Mucosa of gallbladder (tissue), 1 donor: ENCODE measurements at places on chromosomes 2 and 18. TPM values are rescaled to one million over a fixed set of nuclear protein-coding genes. Genes with fewer than 3 reads are reported as not detected.

DNA sequence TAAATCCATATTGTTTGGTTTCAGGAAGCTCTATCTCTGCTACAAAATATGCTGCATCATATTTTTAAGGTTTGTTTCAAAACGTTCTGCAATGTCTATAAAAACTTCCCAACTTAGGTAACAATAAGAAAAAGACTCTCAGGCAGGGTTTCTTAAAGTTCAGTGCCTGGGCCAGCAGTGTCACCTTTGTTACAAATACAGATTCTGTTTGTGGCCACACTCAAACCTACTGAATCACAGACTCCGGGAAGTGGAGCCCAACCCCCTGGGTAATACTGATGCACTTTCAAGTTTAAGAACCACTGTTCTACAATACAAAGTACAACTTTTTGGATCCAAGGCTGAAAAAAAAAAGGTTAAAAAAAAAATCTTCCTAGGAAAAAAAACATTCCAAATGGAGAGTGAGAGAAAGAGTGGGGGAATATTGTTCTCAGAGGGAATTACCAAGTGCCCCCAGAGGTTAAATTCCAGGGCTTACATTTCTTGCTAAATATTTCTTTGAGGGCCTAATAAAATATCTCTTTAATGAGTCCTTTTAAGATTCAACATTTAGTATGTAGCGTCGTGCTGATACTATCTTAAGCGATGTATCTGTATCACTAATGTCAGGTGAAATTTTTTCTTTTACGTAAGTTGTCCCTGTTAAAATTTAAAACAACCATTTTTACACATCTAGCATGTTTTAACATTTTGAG lies 476.7 kb downstream of the TXNL1 start:
- DNase-seq, result no peak

DNA sequence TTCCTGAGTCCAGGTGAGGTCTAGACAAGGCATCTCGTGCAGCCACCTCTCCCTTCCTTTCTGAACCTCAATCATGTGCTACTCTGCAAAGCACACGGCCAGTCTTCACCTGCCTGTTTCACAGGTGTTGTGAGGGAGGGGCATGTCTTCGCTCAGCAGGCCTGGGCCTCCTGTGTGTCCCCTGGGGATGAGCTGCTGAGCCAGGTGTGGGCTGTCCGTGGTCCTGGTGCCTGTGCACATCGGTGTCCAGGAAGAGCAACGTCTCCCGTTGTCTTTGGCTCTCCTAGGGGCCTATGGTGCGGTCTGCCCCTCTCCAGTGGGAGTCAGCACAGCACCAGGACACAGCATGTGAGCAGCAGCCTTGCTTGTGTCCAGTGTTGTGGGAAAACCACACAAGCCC lies 16.7 kb downstream of the ARHGEF4 start:
- no peak for DNase-seq

DNA sequence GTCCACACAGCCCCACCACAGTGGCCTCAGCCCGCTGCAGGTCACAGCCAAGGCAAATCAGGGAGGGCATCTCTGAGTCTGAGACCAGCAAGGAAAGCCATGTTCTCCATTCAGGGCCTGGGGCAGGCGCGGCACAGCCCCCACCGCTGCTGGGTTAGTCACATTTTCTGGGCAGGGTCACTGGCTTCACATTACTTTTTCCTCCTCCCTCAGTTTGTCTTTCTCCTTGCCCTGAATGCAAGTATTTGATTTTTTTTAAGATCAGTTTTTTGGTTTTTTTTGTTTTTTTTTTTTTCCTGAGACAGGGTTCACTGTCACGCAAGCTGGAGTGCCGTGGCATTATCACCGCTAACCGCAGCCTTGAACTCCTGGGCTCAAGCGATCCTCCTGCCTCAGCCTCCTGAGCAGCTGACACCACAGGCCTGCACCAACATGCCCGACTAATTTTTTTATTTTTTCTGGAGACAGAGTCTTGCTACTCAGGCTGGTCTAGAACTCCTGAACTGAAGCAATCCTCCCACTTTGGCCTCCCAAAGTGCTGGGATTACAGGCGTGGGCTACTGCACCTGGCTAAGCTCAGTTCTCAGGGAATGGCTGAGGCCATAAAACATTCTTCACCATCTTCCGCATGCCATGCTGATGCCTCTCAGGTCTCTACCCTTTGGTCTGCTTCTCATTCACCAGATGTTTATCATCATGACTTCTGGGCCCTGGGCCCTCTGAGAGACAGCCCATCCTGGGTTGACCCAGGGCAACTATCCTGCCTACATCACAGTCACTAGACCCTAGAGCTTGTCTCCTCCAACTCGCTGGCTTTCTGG lies 628 bp upstream of the CAPG start:
- no peak for DNase-seq

- DNase-seq, result no peak
These were observed 10.1 kb downstream of the DPP4 start for GRCh38 chr2:162063899-162064298.

- DNase-seq, result no peak
These were observed 43.2 kb upstream of the ACAA2 start for GRCh38 chr18:49856496-49856895.

DNA sequence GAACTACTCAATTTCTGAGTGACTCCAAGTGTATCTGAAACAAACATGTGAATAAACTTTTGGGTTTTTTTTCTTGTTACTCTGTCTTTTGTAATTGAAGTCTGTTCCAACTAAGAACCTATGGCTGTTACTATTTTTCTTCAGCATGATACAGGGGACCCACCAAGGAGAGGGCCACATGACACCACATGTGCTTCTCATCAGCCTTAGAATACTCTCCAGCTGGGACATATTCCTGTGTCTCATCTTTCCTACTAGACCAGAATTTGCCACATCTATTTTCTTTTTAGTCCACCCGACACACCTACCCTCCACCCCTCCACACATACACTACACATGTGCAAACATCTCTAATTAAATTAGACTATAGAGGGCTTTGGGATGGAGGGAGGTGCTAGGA lies 191.7 kb upstream of the NDUFV2 start:
- no peak for DNase-seq

- DNase-seq, result no peak
These were observed 106.6 kb downstream of the FHOD3 start for GRCh38 chr18:36403896-36404820.

DNA sequence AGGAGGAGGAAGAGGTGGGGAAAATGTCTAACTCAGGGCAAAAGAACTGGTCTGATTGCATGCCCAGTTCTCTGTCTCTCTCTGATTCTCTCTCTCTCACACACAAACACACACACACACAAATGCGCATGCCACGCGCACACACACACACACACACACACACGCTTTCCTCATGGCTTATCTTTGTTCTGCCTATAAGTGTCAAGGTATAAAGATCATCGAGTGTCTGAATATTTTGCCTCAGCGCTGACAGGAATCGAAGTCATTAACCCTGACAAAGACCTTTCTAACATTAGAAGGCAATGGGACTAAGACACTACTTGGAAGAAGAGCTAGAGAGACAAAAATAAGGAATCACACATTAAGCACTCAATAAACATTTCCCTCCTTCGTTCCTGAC lies 497.1 kb upstream of the KLHL29 start:
- DNase-seq, result peak; percentile 41

DNA sequence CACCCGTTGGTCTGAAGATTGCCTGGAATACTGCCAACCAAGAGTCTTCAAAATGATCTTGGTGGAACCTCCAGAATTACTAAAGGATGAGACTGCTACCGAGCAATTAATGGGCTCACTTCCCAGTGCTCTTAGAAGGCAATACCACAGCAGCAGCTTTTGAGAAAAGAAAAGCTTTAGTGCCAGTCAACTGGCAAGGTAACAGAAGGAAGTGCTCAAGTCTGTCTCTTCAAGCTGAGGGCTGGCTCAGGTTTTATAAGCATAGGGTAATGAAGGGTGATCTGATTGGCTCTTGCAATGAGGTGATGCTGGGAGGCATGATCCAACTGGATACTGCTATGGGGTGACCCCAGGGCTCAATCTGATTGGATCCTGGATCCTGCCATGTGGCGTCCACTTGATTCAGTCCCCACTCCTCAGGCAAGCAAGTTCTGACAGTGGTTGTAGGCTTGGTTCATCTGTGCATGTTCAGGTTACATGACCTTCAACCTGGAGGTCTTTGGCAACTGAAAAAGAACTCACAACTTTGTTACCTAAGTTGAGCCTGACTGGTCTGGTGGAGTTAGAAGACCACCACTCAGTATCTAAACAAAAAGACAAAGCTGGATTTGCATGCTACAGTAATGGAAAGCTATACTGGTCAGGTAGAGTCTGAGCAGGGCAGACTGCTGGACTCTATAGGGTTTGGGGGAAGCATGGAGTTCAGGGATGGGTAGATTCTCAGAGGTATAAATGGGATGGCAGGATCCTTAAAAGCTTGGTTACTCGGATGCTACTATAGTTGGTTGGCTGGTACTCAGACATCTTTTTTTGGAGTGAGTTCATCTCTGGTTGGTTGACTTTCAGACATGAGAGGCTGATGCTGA lies 14.0 kb upstream of the RIF1 start:
- no peak for DNase-seq

DNA sequence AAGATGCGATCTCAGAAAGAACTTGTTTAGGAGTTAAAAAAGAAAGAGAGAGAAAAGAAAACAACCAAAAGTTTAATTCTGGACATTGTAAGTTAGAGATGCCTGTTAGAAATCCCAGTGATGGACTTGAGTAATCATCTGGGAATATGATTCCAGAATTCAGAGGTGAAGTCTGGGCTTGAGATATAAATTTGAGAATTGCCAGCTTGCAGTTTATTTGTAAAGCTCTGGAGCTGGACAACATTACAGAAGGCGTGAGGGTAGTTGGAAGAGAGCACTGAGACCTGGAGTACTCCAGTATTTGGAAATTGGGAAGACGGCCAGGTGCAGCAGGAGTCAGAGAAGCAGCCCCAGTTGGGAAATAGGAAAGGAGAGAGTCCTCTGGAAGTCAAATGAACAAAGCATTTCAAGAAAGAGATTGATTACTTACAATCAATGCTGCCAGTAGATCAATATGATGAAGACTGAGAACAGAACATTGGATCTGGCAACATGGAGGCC lies 128.8 kb upstream of the ARHGAP28 start:
- no peak for DNase-seq

GRCh38 chr2:230924470-230925341 lies at the start of gene GPR55:
Gene GPR55, minus strand, starts transcription at chr2:230925242. Its CDS starts 14,280 bp downstream, at chr2:230910962.
- DNase-seq, result no peak

DNA sequence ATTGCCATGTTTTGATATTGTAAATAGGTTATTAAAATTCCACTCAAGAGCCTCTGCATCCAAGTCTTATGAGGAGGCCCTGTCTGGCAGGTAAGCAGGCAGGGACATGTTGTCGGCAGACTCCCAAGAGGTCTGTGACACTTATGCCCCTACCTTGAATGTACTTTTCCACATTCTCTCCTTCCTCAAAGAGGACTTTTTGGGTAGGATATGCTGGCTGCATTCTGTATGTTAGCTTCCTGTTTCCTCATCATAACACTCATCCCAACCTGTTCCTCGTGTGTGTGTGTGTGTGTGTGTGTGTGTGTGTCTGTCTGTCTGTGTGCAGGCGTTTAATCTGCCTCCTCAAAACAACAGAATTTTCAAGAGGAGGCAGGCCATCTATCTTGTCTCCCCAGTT lies 75.3 kb downstream of the USP40 start:
- no peak for DNase-seq

GRCh38 chr18:39186008-39186407 lies 1620.4 kb upstream of the CELF4 start:
- no peak for DNase-seq

DNA sequence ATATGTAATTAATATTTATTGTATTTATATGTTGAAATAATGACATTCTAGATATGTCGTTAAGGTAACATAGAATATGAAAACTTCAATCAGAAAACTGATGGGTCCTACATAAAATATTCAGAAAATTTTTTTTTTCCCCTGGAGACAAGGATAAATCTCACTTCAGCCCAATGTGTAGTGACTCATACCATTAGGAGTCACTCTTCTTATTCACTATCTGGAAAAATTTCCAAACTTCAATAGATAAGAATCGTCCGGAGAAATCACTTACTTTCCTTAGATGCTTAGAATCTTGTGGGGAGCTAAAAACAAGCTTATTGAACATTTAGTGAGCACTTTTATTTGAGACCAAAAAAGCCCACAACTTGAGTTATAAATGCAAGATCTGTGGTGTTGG lies 4.6 kb downstream of the SERPINB13 start:
- DNase-seq, result no peak

DNA sequence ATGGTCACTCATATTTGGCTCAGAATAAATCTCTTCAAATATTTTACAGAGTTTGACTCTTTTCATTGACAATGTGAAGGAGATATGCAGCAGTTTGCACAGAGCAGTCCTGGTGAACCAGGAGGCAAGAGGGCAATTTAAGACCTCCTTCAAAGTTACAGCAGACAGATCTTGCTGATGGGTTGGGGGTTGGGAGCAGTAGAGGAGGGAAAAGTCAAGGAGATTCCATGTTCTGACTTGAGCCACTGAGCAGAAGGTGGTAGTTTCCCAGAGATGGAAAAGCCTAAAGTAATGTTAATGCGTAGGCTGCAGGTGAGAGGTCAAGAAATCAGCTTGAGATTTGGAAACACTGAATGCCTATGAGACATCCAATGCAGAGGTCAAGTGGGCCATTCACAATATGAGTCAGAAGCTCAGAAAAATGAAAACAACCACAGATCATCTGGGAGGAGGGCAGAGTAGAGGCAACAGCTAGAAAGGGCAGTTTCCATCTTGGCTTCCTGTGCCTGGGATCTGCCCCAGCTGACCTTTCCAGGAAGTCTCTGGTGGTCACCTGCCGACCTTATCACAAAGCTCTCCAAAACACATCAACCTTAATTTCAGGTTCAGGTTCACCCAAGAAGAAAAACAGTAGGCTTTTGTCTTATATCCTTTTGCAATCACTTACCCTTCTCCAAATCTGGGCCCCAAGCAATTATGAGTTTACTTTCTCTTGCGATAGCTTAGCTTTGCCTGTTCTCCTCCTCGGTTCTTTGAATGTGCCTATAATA lies 197.5 kb upstream of the ARL4C start:
- no peak for DNase-seq

DNA sequence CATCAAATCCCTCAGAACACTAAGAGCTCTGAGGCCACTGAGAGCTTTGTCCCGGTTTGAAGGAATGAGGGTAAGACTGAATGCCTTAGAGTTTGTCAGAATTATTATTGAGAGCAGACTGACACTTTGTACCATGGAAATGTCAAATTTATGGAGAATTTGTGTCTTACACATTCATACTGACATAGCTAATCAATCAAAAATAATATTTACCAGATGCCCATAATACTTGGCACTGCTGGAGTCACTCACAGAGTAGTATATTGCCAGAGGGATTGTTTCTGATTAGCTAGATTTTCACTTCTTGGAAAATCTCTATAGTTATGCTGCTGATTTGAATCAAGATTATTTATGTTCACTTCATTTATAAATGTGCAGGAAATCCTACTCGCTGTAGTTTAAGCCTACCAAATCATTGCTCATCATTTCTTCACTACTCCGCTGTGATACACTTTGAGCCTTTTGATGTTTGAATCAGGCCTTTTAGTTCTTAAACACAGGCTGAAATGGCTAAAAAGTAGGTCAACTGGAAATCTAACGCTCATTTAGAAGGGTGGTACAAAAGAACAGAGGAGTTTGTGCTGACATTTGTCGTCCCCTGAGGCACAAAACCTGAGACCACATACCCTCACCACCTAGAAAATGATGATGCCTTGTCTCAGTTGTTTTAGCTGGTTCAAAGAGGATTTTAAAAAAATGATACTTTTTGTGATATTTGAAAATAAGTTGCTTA lies 96.1 kb upstream of the CSRNP3 start:
- no peak for DNase-seq

- DNase-seq, result peak; percentile 6
These were observed 67.9 kb downstream of the LOXHD1 start for GRCh38 chr18:46588971-46589660.

The HSPD1 gene
- 221 TPM for total RNA-seq

The FKBP1B gene
- total RNA-seq, result 23.0 TPM

The CLEC4F gene
- 0.17 TPM for total RNA-seq

The RBM44 gene
- total RNA-seq, result 0.55 TPM

The RSAD2 gene
- 1.3 TPM for total RNA-seq

The LIMS2 gene
- total RNA-seq, result 104 TPM

The POTEJ gene
- not detected for total RNA-seq

The CNOT11 gene
- 67.5 TPM for total RNA-seq
